ENCODE measurements at places on chromosomes 5 and 9.

- no peak for DNase-seq
These were observed 378.3 kb upstream of the WWC1 start for GRCh38 chr5:167912941-167913665.

- no peak for DNase-seq
These were observed 408.1 kb downstream of the MAT2B start for GRCh38 chr5:163913548-163913947.

DNA sequence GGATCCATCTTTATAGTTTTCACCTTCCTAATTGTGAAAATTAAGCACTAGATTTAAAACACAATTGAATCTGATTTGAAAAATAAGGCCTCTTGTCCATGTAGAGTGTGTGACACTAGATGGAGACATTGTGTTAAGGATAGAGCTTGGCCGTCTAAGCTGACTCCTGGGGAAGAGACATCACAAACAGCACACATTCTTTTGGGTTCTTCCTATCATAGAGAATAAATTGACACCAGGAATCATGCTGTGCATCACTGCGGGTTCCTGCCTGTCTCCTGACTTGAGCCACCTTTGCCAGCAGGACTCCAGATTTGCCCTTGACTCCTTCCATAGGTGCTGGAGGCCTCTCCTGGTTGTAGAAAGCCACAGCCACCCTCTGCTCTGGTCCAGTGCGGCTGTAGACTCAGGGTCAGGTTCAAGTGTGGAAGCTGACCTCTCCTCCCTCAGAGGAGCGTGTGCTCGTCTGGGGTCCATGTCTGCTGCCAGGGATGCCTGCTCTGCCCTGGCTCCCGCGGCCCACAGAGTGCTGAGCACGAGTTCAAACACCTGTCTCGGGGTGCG, 11.2 kb downstream of the ROPN1L start:
- peak; percentile 68 for DNase-seq

DNA sequence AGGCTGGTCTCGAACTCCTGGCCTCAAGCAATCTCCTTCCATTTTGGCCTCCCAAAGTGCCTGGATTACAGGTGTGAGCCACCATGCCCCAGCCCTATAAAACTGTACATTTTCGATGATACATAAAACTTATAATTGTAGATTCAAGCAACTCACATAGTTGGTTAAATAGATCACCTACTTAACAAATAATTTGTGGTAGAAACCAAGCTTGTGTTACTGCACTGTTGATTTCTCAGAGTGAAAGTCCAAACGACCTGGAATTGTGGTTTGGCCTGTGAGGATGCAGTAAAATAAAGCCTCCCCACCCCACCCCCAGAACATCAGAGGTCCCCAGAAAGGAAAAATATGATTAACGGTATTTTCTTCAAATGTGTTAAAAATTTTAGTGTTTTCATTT, 92.7 kb downstream of the TRIO start:
- no peak for DNase-seq

DNA sequence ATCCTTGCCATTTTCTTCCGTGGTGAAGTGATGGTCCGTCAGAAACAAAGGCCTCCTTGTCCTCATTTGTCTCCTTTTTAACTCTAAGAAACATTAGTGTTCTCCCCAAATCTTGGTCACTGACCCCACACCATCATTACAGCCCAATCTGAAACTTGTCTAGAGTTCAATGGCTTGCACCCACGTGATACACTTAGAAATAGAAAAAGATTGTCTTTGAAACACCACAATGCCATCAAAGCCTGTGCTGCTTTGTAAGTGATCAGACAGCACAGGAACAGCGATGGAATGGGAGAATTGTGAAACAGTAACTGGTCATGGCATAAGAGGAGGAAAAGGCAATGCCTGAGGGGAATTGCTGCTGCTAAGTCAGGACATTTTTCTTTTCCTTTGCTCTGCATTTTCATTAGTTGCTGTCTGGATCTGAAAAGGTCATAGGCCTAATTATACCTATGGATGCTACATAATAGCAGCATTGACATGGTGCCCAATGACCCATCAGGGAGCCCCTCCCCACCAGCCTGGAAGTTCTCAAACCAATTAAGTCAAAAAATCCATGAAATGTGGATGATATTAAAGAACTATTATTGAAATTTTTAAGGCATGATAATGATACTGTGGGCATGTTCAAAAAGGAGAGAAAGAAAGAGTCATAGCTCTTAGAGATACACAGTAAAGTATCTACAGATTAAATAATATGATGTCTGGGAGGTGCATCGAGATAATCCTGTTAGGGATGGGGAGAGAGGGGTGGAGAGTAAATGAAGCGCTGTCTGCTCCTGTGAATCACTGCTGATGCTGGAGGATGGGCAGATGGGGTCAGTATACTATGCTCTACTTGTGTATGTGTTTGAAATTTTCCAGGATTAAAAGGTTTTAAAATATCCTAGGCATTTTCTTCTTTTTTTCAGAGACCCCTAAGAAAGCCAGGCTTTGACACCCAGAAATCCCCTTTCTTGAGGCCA, 83.6 kb downstream of the ENC1 start:
- no peak for DNase-seq

DNA sequence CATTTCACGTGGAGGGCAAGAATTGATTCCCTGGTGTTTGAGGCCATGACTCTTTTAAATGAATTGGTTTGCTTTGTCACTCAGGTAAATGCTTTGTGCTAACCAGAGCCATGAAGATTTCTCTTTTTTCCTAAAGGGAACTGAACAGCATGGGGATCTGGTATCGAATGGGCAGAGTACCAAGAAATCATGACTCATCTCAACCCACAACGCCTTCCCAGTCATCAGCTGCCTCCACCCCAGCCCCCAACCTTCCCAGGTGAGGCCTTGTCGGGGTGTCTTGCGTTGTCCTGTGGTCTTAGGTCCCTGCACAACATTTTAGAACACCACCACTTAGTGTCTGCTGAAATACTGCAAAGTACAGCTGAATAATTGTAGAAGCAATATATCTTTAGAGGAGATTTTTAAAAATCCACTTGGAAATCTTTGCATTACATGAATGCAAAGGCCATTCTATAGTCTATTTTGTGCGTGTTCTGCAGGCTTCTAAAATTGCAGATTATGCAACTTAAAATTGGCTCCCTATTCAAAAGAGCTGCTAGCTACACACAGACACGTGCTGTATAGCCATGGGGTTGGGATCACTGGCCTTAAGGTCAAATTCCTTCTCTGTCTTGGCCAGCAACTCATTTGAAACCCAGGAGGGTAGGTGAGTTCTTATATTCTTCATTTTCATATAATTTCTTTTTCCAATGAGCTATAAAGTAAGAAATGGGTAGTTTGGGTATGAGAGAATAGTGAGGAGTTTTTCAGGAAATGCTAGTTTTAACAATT, 69.0 kb downstream of the MVB12B start:
- DNase-seq, result no peak

- peak; percentile 7 for DNase-seq
These were observed 57.2 kb downstream of the RANBP6 start for GRCh38 chr9:5958273-5958672.
